ENCODE measurements at places on chromosomes 12 and 14.

GRCh38 chr12:109579639-109580038 is 6.0 kb downstream of the MVK start:
- no peak for DNase-seq

- DNase-seq: no peak
Observed at GRCh38 chr12:94670898-94671297, 20.5 kb upstream of the TMCC3 start.

DNA sequence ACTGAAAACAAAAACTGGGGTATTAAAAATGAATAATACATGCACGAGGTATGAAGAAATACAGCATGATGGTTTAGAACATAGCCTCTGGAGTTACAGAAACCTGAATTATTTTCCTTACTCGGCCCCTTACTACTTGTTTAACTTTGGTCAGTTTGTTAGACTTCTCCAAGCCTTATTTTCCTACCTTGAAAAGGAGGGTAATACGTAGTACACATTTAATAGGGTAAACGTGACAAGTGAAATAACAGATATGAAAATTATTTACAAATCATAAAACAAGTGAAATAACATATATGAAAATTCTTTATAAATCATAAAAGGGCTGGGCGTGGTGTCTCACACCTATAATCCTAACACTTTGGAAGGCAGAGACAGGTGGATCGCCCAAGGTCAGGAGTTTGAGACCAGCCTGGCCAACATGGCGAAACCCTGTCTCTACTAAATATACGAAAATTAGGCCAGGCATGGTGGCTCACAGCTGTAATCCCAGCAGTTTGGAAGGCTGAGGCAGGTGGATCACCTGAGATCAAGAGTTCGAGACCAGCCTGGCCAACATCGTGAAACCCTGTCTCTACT is 11.4 kb upstream of the PKP2 start:
- DNase-seq: no peak

DNA sequence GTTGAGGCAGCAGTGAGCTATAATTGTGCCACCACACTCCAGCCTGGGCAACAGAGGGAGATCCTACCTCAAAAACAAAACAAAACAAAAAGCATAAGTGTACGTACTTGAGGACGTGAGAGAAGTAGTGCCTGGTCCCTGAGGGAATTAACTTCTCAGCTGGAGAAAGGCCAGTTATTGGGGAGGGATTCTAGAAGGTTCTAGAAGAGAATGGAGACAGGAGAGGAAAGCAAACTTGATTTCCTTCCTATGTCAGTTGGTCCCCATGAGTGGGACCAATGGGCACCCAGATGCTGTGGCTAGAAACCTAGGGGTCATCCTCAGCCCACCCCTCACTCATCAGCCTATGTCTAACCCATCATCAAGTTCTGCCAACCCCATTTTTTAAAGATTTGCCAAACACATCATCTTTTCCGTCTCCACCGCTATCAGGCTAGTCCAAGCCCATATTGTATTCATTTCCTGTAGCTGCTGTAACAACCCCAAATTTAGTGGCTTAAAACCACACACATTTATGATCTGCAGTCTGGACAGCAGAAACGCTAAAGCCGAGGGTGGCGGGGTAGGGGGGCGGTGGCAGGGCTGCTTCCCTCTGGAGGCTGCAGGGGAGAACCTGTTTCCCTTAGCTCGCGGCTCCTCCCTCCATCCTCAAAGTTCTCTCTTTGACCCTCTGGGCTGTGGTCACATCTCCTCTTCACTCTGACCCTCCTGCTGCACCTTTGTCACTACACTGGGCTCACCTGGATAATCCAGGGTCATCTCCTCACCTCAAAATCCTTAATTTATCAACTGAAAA is 7.2 kb upstream of the RBM19 start:
- no peak for DNase-seq

GRCh38 chr12:103691063-103691462 is 104.0 kb downstream of the STAB2 start:
- DNase-seq: no peak

GRCh38 chr12:78584695-78585094 is 279.9 kb upstream of the SYT1 start:
- no peak for DNase-seq

DNA sequence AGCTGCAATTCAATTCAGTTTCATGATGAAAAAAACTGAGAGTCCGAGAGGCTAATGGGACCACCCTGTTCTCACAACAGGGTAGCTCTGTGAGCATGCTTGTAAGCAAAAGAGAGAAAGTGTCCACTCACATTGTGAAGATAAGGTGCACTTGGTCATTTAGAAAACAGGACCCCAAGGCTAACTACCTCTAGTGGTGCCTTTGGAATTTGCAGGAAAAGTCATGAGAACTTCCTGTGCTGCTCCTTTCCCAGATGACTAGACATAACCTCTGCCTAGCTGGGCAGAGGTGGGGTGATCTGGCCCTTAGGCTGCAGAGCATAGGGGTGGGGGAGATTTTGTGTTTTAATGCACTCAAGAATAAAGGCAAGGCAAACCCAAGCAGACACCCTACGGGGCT is 118.9 kb downstream of the STAB2 start:
- DNase-seq: no peak

GRCh38 chr14:57491640-57492039 is 2.0 kb downstream of the CCDC198 start:
- DNase-seq: no peak

GRCh38 chr14:61435563-61436337 is 114.4 kb downstream of the PRKCH start:
- no peak for DNase-seq

DNA sequence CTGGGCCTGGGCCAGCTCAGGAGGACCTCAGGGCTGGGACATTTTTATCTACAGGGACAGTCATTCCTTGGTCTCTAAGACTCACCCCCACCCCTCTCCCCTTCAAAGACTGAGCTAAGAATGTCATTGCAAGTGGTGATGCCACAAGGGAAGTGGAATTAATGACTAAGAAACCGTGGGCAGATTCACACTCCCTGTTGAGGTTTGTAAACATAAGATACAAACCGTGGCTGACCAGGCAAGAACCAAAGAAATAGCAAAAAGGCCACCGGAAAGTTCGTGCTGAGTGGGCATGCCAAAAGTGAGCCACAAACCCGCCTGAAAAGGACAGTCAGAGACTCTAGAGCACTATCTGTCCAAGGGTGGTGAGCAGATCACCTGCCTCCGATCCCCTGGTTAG is 25.7 kb downstream of the NUAK1 start:
- no peak for DNase-seq

- no peak for DNase-seq
Observed at GRCh38 chr14:101451166-101451565, 110.1 kb upstream of the DIO3 start.

GRCh38 chr12:122005252-122005776 is 16.4 kb upstream of the BCL7A start:
- DNase-seq: no peak

GRCh38 chr12:83477696-83478095 is 791.0 kb downstream of the TMTC2 start:
- DNase-seq: no peak

- DNase-seq: no peak
Observed at GRCh38 chr12:60926256-60926655, 1330.4 kb downstream of the SLC16A7 start.

DNA sequence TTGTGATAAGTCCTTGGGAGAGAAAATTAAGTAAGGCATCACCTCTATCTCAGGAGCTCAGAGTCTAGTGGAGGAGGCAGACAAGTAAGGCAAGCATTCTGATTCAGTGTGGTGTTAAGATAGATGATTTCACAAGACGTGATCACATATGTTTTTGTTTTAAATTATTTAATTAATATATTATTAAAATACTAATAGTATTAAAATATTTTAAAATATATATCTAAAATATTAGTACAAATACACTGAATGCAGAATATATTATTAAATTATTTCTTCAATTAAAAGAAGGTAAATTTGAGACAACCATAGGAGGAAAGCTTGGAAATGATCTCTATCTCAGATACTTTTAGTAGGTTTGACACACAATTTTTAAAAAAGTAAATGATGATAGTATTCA is 51.5 kb upstream of the ANO4 start:
- no peak for DNase-seq

- no peak for DNase-seq
Observed at GRCh38 chr12:1879633-1880032, 38.8 kb downstream of the CACNA2D4 start.

DNA sequence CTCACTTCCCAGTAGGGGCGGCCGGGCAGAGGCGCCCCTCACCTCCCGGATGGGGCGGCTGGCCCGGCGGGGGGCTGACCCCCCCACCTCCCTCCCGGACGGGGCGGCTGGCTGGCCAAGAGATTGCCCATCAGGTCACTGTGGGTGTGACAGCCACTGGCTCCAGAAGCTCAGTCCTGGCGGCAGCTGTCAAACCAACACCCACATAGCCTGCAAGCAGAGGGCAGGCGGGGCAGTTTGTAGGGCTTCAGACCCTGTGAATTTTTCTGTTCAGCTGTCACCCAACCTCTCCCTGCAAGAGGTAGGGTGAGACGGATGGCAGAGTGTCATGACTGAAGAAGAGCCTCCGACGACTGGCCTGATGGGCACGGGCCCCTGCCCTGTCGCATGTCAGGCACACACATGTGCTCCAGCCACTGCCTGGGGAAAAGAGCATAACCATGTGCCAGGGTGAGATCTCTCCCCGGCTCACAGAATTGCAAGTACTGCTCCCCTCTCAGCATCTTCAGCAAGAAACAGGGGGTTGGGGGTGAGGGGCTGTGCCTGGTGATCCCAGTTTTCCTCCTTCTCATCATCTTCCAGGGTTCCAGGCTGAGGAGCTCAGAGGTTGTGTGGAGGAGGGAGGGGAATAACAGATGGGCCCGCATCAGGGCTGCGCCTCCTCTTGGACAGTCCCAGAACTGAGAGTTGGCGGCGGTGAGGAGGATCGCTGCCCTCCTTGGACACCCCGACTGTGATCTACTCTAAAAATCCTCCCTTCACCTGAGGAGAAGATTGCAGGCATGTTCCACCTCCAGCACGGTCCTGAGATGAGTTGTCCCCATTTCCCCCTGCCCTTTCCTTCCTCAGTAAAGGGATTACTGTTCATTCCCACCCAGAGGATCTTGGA is 11.2 kb upstream of the PRPH start:
- no peak for DNase-seq

- no peak for DNase-seq
Observed at GRCh38 chr14:89899291-89899690, 55.2 kb downstream of the EFCAB11 start.

DNA sequence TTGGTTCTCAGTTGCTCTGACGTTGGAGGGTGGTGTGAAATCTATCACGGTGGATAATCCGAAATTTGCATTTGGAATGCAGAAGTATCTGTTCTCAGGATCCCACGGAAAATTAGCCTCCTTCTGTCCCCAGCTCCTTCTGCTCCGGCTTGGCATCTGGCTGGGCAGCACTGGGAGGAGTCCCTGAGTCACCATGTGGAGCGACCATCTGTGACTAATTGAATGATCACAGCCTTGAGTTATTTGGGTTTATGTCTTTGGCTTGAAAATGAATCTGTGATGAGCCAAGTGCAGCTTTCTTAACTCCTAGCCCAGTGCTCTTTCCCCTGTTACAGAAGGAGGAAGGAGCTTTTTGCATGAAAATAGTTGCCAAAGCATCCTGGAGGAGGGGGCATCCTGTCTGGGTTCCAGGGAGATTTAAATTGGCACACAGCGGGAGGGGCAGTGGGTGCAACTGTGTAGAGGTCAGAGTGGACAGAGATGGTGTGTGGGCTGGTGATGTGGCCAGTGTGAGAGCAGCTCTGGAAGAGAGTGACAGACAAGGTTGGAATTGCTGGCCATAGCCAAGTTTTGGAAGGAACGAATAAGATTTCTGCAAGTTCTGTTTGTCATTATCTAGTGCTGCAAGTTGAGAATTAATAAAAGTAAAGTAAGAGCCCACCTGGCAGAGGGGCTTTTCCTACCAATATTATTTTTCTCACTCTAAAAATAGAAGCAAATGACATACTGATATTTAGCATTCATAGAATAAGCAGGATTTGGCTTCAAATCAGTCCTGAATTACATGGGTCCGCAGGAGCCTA is 74.4 kb downstream of the SLC24A4 start:
- no peak for DNase-seq

DNA sequence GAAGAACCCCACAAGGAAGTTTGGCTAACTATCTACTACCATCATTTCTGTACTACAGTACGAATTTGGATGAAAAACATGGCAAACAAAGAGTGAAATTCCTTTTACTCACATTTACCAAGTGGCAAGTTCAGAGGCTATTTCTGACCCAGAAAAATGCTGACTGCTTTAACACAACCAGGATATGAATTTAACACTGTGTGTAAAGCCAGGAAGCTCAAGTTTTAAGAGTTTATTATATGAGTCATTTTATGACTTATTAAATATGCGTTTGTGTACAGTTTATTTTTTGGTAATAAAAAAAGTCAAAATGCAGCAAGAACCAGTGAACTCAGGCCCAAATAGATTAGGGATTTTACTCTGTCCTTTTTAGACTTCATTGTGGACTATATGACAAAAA is 58.4 kb upstream of the STAC3 start:
- DNase-seq: no peak

- DNase-seq: no peak
Observed at GRCh38 chr12:45668641-45669040, 60.9 kb upstream of the ARID2 start.

- no peak for DNase-seq
Observed at GRCh38 chr12:70660620-70661219, 23.5 kb upstream of the PTPRB start.

DNA sequence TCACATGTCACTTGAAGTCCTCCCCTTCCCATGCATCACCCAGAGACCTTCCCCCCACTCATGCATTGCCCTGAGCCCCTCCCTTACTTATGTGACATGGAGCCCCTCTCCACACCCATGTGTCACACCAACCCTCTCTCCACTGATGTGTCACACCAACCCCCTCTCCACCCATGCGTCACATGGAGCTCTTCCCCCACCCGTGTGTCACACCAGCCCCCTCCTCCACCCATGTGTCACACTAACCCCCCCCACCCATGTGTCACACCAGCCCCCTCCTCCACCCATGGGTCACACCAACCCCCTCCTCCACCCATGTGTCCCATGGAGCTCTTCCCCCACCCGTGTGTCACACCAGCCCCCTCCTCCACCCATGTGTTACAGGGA is 30.4 kb downstream of the RTL1 start:
- DNase-seq: no peak

- DNase-seq: no peak
Observed at GRCh38 chr12:85759091-85759490, 77.1 kb downstream of the RASSF9 start.

GRCh38 chr14:23147676-23148075 is 28.6 kb upstream of the CEBPE start:
- DNase-seq: no peak

All from GOT3 (cell line).